Fibroblast of skin of scalp (primary cell): ENCODE measurements at places on chromosomes 12 and 14.

DNA sequence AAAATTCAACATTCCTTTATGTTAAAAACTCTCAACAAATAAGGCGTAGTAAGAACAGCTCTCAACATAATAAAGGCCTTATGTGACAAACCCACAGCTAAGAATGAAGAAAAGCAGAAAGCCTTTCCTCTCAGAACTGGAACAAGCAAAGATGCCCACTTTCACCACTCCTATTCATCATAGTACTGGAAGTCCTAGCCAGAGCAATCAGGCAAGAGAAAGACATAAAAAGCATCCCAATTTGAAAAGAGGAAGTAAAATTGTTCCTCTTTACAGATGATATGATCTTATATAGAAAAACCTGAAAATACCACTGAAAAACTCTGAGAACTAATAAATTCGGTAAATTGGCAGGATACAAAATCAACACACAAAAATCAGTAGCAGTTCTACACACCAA lies 52.1 kb downstream of the STON2 start:
- DNase-seq = no peak

GRCh38 chr14:90755661-90756304 lies 60.4 kb downstream of the TTC7B start:
- DNase-seq = peak; percentile 11

GRCh38 chr14:58082491-58083098 lies 69.4 kb downstream of the ARMH4 start:
- peak; percentile 95 for DNase-seq

GRCh38 chr12:68479896-68480291 lies 130.8 kb upstream of the RAP1B start:
- peak; percentile 36 for DNase-seq

DNA sequence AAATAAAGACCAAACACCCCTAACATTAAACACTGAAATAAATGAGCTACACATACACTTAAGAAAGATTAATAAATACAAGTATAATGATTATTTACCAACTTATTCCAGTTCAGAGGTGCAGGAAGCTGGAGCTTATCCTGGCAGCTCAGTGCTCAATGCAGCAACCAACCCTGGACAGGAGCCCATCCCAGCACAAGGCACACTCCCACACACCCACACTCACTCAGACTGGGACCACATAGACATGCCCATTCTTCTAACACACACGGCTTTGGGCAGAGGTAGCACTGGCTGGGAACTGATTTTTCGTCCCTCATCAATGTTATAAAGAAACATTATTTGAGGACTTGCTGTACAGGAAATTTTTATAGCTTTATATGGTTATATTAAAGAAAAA lies 797.4 kb downstream of the RPS29 start:
- no peak for DNase-seq

- peak; percentile 35 for DNase-seq
These were observed 103.7 kb downstream of the ERGIC2 start for GRCh38 chr12:29277231-29277630.

- no peak for DNase-seq
These were observed 34.3 kb downstream of the KTN1 start for GRCh38 chr14:55614304-55614703.

DNA sequence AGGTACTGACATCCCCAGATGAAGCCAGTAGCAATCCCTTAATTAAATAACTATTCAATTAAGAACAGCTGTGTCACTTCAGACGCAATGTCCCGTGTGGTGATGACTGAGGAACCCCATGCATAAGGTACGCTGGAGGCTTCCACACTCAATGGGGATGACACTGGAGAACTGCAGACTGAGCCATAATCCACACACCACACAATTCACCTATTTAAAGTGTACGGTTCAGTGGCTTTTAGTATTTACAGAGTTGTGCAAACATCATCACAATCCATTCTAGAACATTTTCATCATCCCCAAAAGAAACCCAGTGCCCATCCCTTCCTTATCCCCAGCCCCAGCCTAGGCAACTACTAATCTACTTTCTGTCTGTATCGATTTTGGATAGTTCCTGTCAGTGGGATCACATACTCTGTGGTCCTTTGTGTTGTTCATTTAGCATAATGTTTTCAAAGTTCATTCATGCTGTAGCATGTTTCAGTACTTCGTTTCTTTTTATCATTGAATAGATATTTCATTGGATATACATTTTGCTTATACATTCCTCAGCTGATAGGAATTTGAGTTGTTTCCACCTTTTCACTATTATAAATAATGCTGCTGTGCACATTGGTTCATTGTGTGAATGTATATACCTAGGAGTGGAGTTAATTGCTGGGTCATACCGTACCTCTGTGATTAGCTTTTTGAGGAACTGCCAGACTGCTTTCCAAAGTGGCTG lies 61.1 kb downstream of the NINJ2 start:
- no peak for DNase-seq

GRCh38 chr12:43291516-43291915 lies 260.5 kb downstream of the ADAMTS20 start:
- DNase-seq = peak; percentile 58

DNA sequence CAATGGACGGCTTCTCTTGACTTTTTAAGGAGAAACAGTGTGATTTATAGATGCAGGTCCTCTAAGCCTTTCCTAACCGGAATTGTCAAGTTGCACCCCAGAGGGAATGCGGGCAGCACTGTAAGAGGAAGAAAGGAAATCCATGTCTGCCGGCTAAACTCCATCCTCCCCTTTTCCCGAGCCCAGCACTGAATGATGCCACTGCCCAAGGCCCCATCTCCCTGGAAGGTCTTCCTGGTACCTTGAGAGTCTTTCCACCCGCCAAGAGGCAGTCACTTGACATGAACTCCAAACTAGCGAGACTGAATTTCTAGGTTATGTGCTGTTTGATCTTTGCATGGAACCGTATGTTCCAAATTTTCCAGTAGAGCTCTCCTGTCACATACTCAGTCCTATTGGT lies 313.4 kb upstream of the FKBP4 start:
- DNase-seq = no peak

DNA sequence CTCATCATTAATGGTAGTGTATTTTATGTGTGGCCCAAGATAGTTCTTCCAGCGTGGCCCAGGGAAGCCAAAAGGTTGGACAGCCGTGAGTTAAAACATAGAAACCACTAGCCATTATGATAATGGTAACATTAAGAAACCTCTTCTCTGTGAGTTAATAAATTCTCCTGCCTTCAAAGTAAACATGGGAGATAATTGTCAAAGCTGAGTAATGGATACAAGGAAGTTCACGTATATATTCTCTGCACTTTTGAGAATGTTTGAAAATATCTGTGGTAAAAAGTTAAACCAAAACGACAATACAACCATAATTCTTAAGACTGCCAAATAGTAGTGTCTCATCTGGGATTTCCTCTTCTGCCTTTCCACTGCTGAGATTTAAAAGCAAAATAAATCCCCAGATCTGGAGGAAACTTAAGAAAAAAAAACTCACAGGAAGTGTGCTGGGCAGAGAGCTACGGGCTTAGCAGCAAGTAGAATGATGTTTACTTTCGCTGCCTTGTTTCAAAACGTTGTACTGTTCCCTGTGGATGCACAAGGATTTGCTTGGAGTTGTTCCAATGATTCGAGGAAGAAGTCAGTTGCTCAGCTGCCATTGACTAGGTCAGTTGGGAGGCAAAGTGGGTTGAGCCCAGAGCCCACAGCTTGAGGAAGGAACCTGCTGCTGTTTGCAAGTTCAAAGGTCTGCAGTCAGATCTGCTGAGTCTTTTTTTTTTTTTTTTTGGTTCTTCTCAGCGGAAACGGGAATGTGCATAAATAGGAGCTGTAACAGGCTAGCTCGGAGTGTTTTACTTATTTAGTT lies 1.7 kb downstream of the TPCN1 start:
- DNase-seq = peak; percentile 84

DNA sequence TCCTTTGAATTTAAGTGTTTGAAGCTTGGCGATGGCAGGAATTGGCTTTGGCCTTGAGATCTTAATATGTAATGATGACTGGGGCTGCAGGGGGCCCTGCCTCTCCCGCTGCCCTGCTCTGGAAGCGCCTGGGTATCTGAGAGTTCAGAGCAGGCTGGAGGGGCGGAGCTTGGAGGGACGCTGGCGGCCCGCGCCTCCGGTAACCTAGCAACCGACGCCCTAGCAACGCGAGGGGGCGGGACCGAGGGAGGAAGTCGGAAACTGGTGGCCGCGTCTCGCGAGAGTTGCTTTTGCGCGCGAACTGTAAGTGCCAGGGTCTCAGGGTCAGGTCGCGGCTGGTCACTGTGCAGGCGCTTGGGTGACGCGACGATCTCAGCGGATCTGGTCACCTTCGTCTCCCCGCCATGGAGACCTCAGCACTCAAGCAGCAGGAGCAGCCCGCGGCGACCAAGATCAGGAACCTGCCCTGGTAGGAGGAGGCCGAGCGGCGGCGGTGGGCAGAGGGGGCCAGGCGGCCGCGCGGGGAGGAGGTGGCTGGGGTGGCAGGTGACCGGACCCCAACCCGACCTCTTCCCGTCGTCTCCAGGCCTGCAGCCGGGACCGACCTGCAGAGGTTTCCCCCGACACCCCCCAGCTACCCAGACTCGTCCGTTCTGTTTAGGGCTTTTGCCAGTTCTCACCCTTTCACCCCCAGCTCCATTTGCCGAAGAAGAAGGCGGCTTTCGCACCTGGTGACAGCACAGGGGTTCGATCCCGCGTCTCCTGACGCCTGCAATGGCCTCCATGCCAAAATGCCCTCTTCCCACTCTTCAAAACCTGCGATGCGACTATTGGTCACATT lies at the start of gene RFC5:
TSS of gene RFC5 (plus strand) at position 280 of the 841 bp plus-strand sequence. CDS start at position 405, 125 bp downstream.
- peak; percentile 97 for DNase-seq

DNA sequence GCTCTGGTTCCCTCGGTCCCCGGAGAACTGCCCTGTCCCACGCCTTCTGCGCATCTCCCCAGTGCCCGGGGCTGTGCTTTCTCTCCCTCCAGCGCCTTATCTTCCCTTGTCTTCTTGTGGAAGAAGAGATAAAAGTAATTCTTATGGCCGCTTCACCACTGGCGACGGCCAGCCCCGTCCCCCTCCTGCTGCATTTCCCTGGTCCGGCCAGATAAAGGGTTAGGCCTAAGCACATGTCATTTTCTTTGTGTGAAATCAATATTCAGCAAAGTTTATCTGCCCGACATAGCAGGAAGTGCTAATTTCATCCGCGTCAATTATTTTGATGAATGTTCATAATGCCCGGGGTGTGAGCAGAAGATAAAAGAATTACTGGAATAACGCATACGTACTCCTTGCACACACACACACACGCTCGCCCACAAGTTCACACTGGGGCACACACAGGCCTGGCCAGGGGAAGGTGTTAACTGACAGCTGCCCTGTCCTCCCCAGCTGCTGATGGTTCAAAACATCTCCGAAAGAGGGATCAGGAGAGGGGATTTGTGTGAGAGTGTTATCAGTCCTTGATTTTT lies 177.7 kb upstream of the LHX5 start:
- no peak for DNase-seq

GRCh38 chr12:6540181-6540877 lies 6.0 kb downstream of the GAPDH start:
- peak; percentile 96 for DNase-seq

- DNase-seq = no peak
These were observed 25.8 kb downstream of the BAZ2A start for GRCh38 chr12:56604355-56604754.

- DNase-seq = no peak
These were observed 27.7 kb downstream of the PPP2R5C start for GRCh38 chr14:101789222-101789621.

DNA sequence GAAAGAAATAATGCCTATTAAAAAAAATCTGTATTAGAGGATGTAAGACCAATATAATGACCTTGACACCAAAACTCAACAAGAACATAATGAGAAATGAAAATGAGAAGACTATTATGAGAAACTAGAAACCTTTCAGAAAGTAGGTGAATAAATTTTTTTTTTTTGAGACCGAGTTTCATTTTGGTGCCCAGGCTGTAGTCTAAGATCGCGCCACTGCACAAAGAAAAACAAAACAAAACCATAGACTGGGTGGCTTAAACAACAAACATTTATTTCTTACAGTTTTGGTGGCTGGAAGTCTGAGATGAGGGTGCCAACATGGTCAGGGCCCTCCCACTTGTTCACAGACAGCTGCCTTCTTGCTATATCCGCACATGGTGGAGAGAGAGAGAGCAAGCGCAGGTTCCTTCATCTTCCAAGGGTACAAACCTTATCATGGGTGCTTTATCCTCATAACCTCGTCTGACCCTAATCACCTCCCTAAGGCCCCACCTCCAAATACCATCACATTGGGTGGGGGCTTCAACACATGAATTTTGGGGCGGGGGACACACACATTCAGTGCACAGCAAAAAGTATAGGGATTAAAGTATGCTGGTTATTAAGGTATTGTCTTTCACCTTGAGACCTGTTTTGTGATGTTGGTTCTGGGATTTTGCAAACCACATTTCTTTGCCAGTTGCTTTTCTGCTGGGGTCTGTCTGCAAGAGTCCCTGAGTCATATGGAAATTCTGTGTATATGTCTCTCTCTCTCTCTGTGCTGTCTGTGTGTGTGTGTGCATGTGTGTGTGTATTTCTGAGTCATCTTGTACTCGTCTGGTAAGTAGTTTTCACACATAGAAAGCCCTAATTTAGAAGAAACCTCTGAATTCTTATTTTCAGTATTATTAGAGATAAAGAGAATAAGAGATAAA lies 26.2 kb downstream of the ZCRB1 start:
- peak; percentile 68 for DNase-seq

- DNase-seq = no peak
These were observed 33.1 kb downstream of the KCNK10 start for GRCh38 chr14:88289996-88290395.

- DNase-seq = no peak
These were observed 32.5 kb upstream of the SSPN start for GRCh38 chr12:26162905-26163304.

GRCh38 chr12:68641138-68641537 lies 30.4 kb downstream of the RAP1B start:
- DNase-seq = no peak

GRCh38 chr14:61104358-61104757 lies 123.3 kb downstream of the SLC38A6 start:
- no peak for DNase-seq

- no peak for DNase-seq
These were observed 23.8 kb downstream of the OAS2 start for GRCh38 chr12:113002155-113002554.

DNA sequence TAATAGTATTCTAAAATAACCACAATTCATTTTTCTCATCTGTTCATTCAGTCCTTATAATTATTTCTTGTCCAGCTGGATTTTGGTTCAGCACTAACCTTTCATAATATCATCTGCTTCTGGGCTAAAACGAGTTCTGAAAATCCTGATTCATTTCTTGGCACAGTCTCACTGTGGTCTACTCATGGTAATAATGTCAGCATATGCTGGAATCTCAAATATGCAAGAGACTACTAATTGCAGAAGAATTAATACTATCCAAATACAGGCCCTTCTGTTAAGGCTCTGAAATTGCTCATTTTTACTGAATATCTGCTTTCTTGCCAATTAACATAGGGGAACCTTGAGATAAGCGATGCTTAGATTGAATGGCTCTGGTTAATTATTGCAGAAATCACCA lies 597.1 kb downstream of the RPL10L start:
- DNase-seq = peak; percentile 92

GRCh38 chr12:50641566-50641965 lies 122.3 kb upstream of the ATF1 start:
- DNase-seq = no peak

GRCh38 chr12:100868487-100868886 lies 73.9 kb downstream of the ANO4 start:
- DNase-seq = peak; percentile 21

GRCh38 chr12:60616400-60616799 lies 1020.6 kb downstream of the SLC16A7 start:
- DNase-seq = no peak
